Colonic mucosa (tissue), 4 donors: ENCODE measurements at places on chromosomes 12 and 14. TPM values are rescaled to one million over a fixed set of nuclear protein-coding genes. Genes with fewer than 3 reads are reported as not detected.
A peak's percentile ranks its signal among the peaks of the same experiment; 100 is the strongest.

ADGRD1 gene
- 3.6 TPM for total RNA-seq

DICER1 gene
- 53.7 TPM for total RNA-seq

MANSC4 gene
- not detected for total RNA-seq

ARHGAP9 gene
- 6.5 TPM for total RNA-seq

TIMELESS gene
- 36.4 TPM for total RNA-seq

AICDA gene
- not detected for total RNA-seq

PLEKHG7 gene
- 0.32 TPM for total RNA-seq

PLBD2 gene
- 23.4 TPM for total RNA-seq

GRCh38 chr12:2531371-2531770, 263.4 kb upstream of the FKBP4 start:
- DNase-seq = no peak

DNA sequence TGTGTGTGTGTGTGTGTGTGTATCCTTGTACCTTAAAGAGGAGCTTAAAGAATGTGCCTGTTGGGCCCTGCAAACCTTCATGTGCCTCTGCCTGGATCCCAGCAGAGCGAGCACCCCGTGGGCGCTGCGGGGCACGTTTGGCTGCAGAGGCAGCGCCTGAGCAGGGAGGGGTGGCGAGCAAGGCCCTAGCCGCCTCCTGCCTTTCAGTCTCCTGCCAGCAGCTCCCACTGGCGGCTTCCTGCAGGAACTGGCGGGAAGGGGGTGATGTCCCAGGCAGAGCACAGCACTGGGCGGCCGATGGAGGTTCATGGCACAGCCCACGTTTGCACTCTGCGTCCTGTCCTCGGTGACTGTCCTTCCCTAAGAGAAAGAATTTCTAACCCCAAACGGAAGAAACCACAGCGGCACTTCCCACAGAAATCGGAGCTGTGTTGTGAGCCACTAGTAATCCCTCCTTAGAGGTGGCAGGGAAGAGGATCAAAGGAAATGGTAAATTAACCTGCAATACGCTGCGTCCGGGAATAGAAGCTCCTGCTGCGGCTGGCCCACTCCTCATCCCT, 19.8 kb downstream of the ZBTB42 start:
- DNase-seq = peak; percentile 64

GRCh38 chr12:14956024-14956891, 5.1 kb downstream of the ARHGDIB start:
- no peak for DNase-seq

- no peak for DNase-seq
These were observed 86.1 kb upstream of the CNOT2 start for GRCh38 chr12:70157099-70157498.

DNA sequence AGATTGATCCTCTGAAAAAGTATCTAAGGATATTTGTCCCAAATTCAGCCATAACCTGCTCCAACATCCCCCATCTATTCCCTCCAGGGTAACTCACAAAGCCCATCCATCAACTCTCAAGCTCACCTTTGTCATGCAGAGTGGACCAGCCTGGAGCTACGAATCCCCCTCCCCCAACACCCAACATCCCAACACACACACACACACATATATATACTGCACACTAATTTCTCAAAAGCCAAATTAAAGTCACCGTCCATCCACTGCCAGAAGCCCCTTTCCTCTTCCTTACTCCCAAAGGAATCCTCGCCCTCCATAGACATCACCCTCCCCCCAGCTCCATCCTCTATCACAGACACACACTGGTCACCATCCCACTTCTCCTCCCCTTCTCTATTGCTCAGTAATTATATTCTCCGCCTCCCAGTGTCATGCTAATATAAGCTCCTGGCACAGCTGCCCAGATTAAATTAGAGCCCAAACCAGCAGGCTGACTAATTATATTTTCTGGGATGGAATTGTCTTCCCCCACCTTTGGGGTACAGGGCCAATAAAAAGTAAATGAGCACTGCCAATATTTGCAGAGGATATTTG, 13.5 kb upstream of the TESPA1 start:
- DNase-seq = no peak

- no peak for DNase-seq
These were observed 18.8 kb downstream of the TCP11L2 start for GRCh38 chr12:106321139-106321850.

DNA sequence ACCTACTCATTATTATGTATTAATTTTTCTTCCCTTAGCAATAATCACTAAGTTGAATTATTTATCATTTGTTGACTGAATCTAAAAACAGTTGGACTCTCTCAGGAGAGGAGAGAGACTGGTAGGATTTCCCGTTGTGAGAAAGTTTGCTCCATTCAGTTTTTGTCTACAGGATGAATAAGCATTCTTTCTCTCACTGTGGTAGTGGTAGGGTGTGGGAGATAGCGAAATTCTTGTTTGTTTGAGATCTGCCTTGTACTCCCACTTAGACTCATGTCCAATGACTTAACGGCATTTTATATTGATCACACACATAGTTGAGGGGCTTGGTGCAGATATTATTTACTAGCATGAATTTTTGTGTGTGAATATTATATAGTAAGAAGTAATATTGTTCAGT, 421.0 kb upstream of the PDE3A start:
- no peak for DNase-seq

DNA sequence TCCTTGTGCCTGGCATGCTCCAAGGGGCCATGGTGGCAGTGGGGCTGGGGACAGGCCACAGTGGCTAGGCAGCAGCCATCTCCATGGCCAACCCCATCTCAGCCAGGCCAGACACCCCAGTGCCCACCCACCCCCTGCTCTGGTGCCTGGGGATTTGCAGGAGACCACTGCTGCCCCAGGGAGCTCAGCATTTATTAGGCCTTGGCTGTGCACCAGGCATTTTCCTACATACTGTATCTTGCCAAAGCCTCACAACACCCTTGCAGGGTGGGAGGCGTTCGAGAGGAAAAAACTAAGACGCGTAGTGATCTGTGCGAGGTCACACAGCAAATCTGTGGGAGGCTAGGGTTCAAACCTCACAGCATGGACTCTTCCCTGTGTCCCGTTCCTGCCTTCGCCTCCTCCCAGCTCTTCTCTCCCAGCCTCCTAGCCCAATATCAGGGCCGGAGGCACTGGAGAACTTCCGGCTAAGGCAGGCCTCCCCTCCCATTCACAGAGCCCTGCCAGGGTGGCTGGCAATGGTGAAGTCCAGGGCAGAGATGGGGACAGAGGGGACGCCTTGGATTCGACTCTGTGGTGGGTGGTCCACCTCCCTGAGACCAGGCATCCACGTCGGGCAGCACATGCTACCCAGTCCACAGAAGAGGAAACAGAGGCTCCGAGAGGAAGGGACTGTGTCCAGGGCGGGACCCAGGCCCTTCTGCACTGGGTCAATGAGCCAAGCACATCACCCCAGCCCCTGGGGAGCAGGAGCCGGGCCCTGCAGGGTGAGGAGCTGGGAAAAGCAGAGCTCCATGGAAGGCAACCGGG, 57.4 kb downstream of the FAM222A start:
- no peak for DNase-seq

GRCh38 chr12:121748218-121748570, 35.6 kb downstream of the TMEM120B start:
- DNase-seq = no peak

DNA sequence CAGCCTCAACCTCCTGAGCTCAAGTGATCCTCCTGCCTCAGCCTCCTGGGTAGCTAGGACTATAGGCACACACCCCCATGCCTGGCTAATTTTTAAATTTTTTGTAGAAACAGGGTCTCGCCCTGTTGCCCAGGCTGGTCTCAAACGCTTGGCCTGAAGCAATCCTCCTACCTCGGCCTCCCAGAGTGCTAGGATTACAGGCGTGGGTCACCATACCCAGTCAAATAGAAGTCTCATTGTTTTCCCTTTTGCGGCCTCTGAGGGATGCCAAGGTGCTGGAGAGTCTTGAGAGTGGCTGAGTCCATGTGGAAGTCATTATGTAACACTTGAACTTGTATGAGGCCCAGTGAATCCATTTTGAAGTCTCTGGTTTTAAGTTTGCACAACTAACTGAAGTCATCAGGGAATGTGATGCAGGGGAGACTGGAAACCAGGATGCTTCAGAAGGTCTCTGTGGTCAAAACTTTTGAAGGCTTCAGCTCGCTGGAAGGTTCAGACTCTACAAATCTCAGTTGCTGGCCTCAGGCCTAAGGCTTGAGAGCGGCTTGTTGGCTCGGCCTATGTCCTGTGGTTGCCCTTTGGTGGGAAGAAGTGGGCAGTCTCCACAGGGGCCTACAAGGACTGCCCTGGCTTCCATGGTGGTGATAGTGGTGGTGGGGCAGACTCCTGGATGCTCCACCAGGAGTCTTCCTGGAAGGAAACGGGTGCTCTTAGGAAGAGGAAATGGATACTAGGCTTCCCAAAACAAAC, 29.2 kb downstream of the GALNT16 start:
- DNase-seq = no peak

DNA sequence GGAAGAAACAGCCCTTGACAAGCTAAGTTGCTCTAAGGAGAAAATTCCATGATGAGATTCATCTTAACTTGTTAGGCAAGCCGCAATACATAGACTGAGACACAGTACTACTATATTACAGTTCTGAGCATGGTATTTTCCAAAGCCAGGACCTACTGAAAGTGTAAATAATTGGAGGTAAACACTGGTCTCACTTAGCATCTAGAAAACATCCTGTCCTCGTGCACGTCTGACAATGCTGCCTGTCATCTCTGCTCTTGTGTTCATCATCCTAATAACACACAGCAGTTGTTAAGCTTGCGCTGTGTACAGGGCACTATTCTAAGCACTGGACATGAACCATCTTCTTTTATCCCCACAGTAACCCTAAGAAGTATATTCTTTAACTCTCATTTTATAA, 64.2 kb downstream of the GNG2 start:
- no peak for DNase-seq

DNA sequence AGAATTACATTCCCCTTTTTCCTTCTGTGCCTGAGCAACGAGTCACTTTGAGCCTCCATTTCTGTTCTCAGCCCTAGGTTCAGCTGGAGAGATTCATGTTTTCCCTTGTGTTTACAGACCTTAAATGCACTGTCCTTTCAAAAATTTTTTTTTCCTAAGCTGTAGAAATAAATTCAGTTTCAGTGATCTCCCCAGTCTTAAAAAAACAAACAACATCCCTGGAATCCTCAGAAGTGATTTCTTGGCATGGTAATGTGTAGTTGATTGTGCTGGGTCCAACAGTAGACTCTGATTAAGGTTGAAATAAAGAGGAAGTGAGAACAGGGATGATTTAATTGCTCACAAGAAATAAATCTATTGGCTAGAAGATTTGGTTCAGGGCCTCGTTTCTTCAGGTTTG, 89.3 kb downstream of the NTN4 start:
- no peak for DNase-seq

DNA sequence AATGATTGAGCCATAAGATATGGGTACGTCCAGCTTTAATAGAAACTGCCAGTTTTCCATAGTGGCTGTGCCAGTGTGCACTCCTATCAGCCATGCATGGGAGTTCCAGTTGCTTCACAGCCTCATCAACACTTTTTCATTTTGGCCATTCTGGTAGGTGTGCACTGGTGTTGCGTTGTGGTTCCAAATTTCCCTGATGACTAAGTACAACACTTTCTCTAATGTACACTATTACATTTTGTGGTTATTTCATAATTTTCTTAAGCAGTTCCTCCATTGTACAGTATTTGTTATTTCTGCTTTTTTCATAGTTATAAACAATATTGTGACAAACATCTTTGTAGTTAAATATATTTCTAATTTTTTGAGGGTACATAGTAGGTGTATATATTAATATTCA, 21.5 kb upstream of the OAS1 start:
- DNase-seq = no peak

DNA sequence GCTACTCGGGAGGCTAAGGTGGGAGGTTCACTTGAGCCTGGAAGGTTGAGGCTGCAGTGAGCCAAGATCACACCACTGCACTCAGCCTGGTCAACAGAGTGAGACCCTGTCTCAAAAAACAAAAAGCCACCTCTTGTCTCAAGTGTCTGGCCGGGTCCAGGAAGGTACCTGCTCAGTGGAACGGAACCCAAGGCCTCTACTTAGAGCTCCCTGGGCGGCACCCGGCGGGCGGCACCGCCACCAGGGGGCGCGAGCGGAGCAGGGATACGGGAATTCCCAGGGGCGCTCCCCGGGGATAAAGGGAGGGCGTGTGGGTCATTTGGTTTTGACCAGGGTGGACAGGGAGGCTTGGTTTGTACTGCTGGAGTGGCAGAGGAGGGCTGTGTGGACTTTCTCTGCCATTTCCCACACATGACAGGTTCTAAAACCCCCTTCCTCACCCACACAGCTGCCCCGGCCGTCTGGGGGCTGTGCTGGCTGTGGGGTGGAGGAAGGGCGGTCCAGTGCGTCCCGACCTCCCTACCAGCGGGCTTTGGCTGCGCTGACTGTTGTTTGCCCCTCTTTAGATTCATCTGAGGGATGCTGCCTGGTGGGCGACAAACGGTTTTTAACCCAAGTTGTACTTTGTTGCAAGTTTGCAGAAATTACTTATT, 91.4 kb downstream of the SETD3 start:
- DNase-seq = peak; percentile 52

DNA sequence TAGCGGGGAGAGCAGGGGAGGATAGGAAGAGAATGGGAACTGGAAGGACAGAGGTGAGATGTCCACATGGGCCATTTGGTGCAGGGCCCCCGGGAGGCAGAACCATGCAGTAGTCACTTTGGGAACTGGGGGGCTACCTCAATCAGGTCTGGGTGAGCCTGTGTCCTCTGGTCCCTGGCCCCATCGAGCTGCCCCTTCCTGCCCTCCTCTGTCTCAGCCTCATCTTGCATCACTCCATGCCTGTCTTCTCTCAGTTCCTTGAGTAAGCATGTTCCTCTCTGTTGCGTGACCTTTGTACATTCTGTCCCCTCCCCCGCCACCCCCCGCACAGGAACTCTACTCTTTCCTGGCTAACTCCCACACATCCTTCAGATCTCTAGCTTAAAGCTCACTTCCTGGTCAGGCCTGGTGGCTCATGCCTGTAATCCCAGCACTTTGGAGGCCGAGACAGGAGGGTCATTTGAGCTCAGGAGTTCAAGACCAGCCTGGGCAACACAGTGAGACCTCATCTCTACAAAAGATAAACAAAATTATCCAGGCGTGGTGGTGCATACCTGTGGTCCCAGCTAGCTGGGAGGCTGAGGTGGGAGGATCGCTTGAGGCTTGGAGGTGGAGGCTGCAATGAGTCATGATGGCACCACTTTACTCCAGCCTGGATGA, 23.2 kb downstream of the FOS start:
- DNase-seq = peak; percentile 59

- DNase-seq = no peak
These were observed 125.6 kb upstream of the NOS1 start for GRCh38 chr12:117486840-117487659.

DNA sequence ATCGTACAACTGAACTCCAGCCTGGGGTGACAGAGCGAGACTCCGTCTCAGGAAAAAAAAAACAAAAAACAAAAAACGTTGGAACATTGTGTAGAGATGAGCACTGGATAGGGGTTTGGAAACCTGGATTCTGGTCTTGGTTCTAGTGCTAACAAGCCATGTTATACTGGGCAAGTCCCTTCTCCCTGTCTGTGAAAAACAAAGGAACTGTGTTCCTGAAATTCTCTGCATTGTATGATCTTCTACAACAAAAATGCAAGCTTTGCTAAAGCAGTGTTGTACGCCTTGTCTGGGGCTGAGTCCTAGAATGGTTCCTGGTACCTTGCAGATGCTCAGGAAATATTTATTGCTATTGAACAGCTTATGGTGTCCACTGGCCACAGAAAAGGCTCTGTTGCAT, 13.4 kb downstream of the GPRC5D start:
- no peak for DNase-seq

GRCh38 chr14:24036169-24036962, 15.4 kb upstream of the CARMIL3 start:
- peak; percentile 90 for DNase-seq
